Right cardiac atrium (tissue), 5 donors: ENCODE measurements at places on chromosomes 2 and 18. TPM values are rescaled to one million over a fixed set of nuclear protein-coding genes. Genes with fewer than 3 reads are reported as not detected.
A peak's percentile ranks its signal among the peaks of the same experiment; 100 is the strongest.

DNA sequence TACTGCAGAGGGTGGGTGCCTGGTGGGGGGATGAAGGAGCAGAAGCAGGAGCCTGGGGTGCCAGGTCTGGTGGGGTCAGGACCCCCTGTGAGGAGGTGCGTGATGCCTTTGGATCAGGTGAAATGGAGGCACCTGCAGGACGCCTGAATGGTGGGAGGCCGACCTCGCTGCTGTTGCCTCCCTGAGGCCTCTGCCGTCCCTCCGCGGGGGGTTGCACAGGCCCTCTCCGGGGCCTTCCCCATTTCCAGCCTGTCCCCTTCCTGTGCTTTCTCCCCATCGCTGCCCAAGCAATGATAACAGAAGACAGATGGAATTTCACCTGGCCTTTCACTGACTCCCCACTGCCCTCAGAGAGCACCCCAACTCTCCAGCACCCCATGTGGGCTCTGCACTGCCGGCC, 259.3 kb downstream of the ALPK2 start:
- DNase-seq: no peak

DNA sequence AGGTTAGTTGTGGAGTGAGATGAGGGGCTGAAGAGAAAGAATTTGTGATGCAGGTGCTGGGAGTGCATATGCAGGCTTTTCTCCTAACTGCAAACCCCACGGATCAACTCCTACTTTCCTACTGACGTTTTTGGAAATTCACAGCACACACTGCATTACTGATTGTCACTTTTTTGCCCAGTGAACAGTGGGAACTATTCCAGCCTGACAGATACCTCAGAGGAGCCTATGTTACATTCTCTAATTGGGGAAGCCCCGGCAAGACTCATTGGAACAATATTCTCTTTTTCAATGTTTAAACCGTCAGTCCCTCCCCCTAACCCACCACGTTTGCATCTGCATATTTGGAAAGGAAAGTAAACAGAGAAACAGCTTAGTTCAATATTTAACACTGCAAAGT, 126.2 kb downstream of the DPP4 start:
- DNase-seq: no peak

DNA sequence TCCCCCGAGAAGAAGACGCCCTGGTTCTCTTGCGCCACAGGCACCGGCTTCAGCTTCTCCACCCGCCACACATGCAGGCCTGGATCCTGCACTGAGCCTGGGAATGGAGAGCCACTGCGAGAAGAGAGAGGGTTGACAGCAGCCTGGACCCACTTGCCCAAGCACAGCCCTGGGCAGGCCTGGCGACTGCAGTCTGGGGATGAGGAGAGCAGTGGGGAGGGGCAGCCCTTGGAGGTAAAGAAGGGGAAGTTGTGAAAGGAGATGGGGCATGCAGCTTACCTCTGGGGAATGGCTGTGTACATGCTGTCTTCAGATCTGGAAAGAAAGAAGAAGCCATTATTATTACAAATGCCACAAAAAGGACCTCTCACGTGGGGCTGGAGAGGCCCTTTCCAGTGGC, 8.3 kb downstream of the CAPG start:
- no peak for DNase-seq

- DNase-seq: peak; percentile 86
Observed at GRCh38 chr2:38750011-38750890, 910 bp downstream of the SRSF7 start.

- no peak for DNase-seq
Observed at GRCh38 chr2:157056200-157056676, 201.3 kb upstream of the GALNT5 start.

- DNase-seq: no peak
Observed at GRCh38 chr2:219687272-219687671, 59.8 kb downstream of the SLC4A3 start.

- no peak for DNase-seq
Observed at GRCh38 chr2:81739966-81740365, 1435.4 kb upstream of the LRRTM1 start.

- peak; percentile 59 for DNase-seq
Observed at GRCh38 chr2:207503234-207503633, 26.5 kb upstream of the CREB1 start.

DNA sequence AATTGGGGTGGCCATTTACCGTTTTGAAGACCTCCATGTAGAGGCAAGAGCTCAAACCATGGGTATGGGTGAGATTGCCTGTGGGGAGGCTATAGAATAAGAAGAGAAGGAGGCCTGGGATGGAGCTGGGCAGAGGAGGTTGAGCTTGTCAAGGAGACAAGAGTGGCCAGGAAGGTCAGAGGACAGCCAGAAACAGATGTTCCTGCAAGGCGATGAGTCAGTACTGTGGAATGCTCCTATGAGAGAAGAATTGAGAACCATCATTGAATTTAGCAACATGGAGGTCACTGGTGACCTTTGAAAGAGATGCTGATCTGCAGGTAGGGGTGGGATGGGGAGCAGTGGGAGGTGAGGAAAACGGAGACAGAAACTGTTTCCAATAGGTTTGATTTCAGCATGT, 3.5 kb downstream of the ACSL3 start:
- no peak for DNase-seq

GRCh38 chr2:73896362-73897239, 3.8 kb downstream of the ACTG2 start:
- DNase-seq: no peak

DNA sequence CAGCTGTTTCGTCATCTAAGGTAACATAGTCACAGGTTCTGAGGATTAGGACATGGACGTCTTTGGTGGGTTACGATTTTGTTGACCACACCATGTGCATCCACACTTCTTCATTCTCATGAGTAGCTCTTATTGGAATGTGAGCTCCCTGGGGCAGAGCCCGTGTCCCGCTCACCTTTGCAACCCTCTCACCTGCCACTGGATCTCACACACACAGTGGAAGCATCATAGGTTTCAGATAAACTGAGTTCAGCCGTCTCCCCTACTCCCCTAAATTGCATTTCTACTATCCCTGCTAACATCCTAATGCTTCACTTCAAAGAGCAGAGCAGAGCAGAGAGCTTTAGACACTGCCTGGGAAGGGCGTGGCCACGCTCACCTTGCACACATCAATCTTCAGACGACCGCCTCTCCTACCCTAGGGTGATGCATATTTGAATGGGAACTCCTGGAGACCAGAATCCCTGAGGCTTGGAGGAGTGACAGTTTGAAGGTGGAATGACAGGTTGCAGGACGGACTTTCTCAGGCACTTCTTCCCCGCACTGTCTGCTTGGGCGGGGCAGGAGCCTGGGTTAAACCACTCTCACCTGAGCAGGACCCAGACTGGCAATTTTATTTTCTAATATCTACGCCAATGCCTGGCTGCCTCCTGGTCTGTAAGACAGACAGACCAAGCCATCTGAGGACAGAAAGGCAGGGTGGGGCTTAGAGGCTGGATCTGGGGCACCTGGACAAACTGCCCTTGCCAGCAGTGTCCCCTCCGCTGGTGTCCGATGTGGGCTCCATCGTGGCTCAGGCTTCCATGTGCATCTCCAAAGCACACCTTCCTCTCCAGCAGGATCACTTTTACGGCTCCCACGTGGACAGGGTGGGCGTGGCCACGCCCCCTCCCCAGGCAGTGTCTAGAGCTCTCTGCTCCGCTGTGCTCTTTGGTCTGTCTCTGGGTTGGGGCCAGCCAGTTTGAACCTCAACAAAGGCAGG, 229.5 kb upstream of the COPS8 start:
- no peak for DNase-seq

- DNase-seq: peak; percentile 45
Observed at GRCh38 chr18:11268741-11269233, 119.4 kb upstream of the PIEZO2 start.

- no peak for DNase-seq
Observed at GRCh38 chr18:7750095-7750663, 183.1 kb downstream of the PTPRM start.

DNA sequence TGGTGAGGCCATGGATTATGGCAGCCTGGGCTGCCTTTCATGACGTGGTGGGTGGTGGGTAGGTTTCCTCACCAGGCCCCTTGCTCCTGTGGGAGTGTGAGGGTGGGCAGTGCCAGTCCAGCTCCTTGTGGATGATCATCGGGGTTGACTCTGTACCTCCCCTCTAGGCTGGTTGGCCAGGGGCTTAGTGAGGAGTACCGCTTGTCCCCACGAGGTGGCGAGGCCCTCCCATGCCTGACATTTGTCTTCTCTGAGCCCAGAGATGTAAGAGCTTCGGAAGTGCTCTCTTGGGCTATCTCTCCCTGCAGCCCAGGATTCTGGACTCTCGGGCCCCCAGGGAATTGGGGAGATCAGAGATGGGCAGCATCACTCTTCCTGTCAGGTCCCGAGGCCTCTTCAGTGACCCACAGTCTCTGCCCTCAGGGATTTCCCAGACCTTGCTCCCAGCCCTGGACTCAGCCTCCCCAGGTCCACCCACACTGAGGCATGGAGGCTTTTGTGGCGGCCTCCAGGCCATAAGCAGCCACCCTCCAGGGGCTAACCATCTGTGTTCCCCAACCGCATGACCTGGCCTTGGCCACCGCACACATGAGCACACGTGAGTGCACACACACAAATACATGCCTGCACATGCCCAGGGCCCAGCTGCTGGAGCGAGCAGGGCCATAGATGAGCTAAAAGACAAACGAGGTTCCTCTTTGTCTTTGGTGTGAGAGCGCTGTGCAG, 6.5 kb downstream of the SPR start:
- DNase-seq: peak; percentile 69

GRCh38 chr2:127347734-127348392, 39.9 kb downstream of the MAP3K2 start:
- no peak for DNase-seq

The SRD5A2 gene
- total RNA-seq: not detected

The KIF3C gene
- total RNA-seq: 5.3 TPM

The FKBP1B gene
- total RNA-seq: 3.6 TPM

The TSPYL6 gene
- not detected for total RNA-seq

The CRYGA gene
- total RNA-seq: not detected

The PID1 gene
- 13.0 TPM for total RNA-seq

The OR6B2 gene
- not detected for total RNA-seq

The GCG gene
- not detected for total RNA-seq

The ZSWIM2 gene
- not detected for total RNA-seq

The SCN9A gene
- 1.4 TPM for total RNA-seq

The TANC1 gene
- total RNA-seq: 55.7 TPM

The HES6 gene
- total RNA-seq: 4.8 TPM

The RPIA gene
- 11.8 TPM for total RNA-seq
